NCI-H748 treated with DMSO at 0.1 percent for 48 hours (cell line): ENCODE measurements at places on chromosomes 4 and X.

DNA sequence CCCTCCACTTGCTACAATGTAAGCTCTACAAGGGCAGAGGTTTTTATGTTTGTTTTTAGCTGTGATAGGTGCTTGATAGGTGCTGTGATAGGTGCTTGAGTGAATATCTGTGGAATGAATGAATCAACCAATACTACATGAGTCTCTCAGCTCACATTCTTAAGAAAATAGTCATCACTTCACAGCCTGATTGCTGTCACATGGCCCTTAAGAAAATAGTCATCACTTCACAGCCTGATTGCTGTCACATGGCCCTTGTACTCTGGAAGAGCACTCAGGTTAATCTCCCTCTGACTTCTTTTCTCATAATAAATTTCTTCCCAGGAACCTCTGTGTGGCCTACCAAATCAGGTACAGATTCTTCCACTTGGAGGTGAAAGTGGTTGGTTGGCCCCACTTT lies 335.2 kb downstream of the TENM3 start:
- no peak for DNase-seq

GRCh38 chr4:182015893-182016292 lies 227.3 kb upstream of the TENM3 start:
- no peak for DNase-seq

DNA sequence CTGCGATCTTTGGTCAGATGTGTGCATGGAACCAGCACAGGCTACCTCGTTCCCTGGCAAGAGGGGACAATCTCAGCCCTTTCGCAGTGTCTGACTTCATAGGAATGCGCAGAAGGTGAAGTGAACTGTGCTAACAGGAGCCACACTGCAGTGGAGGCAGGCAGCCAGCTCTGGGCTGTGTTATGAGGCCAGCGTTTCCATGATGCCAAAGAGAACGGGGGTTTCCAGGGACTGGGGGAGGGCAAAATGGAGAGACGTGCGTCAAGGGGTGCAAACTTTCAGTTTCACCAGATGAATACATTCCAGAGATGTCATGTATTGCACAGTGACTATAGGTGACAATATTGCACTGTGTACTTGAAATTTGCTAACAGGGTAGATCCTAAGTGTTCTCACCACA lies 30.4 kb downstream of the CLDN34 start:
- no peak for DNase-seq

DNA sequence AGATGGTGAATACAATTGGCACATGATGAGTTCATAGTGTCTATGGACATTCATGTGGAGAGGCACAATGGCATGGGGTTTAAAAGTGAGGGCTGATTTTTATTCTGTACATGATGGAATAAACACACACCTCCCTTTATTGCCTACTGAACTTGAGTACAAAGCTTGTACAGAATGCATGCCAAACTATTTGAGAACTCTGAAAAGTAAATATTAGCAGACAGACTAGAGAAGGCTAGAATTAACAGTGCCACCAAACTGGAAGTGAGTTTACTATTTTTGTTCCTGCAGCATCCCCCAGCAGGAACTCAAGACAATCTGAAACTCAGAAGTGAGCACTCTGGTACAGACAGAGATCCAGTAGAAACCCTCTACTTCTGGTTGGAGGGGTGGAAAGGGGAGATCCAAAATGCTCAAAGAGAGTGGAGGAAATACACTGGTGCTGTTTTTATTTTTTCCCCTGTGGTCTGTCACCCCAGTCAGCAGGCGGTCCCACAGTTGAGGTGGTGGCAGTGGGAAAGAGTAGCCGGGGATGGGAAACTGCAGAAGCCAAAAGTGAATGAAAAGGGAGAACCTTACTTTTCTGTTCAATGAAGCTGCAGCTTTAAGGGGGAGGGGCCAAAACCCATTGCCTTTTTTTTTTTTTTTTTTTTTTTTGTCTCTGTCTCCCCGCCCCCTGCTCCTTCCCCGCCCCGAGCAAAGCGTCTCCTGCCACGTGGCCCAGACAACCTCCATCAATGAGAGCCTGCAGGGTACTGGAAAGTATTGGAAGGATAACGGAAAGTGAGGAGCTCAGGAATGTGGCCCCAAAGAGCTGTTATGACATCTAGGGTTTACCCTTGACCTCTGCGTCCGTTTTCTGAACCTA lies 20.5 kb downstream of the AKAP4 start:
- DNase-seq = no peak

DNA sequence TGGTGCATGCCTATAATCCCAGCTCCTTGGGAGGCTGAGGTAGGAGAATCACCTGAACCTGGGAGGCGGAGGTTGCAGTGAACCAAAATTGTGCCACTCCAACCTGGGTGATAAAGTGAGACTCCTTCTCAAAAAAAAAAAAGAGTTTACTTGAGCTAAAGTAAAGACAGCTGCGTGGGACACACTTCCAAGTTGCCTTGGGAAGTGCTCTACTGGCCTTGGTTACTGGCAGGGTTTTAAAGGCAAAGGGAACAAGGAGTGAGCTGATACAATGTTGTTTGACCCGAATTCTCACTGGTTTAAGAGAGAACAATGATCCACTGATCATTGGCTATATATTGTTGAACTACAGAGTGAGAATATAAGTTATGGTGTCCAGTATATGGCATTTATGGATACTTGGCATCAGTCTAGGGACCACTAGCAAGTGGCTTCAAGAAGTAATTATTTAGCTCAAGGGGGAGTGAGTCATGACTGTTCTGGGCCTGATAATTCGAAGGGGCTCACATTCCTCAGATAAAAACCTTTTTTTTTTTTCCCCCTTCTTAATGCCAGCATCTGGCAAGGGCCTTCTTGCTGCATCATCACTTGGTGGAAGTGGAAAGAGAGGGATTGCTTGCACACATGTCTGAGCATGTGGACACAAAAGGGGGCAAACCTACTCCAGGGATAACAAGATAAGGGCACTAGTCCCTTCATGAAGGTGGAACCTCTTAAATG lies 32.3 kb downstream of the GRK4 start:
- no peak for DNase-seq

DNA sequence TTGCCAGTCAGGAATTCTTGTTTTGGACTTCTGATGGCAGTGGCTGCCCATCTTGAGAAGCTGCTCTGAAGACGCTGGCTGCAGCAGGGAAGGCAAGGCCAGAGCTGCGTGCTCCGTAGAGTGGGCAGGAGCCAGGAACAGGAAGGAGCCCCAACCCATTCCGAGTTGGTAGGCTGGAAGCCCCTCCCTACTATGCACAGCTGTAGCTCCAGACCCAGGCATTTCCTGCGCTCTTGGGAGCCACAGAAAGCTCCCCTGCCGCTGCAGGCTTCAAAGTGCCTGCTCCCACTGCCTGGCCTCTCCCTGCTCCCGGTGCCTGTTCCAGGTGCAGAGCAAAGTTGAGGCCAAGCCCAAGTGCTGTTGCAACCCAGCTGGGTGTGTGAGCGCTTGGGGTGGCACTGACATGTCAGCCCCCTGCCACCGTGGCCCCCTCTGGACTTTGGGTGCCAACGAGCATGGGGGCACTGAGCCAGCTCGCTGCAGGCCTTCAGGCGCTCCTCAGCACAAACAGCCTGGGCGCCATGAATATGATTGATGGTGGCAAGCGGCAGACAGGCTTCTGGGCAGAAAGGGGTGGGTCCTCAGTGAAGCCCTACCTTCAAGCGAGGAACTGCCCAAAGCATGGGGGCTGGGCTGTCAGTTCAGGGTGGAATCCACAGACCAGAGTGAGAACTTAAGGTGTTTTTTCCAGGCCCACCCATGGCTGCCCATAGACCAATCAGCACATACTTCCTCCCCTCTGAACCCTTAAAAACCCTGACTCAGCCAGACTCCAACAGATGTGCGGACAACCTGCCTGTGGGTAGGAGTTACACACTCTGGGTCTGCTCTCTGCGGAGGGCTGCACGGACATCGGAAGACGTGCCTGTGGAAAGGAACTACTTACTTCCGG lies 677.2 kb upstream of the INTU start:
- DNase-seq = no peak

GRCh38 chr4:129570326-129570725 lies 474.4 kb downstream of the C4orf33 start:
- DNase-seq = no peak

- no peak for DNase-seq
Observed at GRCh38 chr4:153261914-153262313, 57.7 kb downstream of the TRIM2 start.
